ENCODE measurements at places on chromosomes 6 and 20. TPM values are rescaled to one million over a fixed set of nuclear protein-coding genes. Genes with fewer than 3 reads are reported as not detected.

RSPH9 gene
- not detected for total RNA-seq

IYD gene
- total RNA-seq = not detected

VGLL2 gene
- total RNA-seq = 0.75 TPM

MOG gene
- not detected for total RNA-seq

MLIP gene
- total RNA-seq = 4.3 TPM

ADGRG6 gene
- 1.8 TPM for total RNA-seq

HDGFL1 gene
- not detected for total RNA-seq

WFDC12 gene
- total RNA-seq = not detected

AKAP12 gene
- 37.9 TPM for total RNA-seq

IL17A gene
- not detected for total RNA-seq

MANEA gene
- 16.7 TPM for total RNA-seq

DNA sequence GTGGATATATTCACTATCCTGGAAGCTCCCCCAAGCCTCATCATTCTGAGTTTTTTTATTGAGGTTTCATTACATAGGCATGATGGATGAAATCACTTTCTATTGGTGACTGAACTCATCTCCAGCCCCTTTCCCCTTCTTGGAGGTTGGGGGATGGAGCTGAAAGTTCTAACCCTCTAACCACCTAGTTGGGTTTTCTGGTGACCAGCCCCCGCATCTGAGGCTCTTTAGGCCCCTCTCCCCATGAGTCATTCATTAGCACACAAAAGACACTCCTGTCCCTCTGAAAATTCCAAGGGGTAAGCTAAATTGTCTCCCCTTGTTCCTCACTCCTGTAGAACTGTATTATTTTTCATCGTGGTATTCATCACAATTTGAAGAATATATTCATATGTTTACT lies 33.3 kb downstream of the GFRA4 start:
- no peak for DNase-seq

DNA sequence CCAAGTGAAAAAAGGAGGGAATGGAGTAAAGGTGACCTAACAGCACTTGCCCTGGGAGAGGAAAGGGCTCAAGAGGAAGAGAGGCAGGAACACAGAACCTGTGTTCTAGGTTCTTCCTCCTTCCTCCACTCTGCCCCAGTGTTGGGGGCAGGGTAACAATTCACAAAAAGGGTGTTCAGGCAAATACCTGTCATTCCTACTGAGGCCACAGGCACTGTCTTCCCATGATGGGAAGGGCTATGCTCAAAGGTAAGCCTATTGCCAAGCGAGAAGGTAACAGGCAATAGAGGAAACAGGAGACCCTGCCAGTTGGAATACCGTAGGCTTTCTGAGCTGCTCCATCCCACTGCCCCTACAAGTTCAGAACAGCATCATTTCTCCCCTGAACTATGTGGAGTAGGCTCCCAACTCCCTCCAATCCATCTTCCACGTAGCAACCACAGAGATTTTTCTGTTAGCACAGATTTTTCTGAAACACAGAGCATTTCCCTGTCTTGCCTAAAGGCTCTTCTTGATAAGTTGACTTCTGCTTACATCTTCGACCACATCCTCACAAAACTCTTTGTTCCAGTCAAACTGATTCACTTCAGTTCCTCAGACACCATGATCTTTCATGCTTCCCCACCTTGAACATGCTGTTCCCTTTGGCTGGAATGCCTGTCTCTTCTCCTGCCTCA lies 2.7 kb downstream of the AGPAT1 start:
- no peak for DNase-seq

DNA sequence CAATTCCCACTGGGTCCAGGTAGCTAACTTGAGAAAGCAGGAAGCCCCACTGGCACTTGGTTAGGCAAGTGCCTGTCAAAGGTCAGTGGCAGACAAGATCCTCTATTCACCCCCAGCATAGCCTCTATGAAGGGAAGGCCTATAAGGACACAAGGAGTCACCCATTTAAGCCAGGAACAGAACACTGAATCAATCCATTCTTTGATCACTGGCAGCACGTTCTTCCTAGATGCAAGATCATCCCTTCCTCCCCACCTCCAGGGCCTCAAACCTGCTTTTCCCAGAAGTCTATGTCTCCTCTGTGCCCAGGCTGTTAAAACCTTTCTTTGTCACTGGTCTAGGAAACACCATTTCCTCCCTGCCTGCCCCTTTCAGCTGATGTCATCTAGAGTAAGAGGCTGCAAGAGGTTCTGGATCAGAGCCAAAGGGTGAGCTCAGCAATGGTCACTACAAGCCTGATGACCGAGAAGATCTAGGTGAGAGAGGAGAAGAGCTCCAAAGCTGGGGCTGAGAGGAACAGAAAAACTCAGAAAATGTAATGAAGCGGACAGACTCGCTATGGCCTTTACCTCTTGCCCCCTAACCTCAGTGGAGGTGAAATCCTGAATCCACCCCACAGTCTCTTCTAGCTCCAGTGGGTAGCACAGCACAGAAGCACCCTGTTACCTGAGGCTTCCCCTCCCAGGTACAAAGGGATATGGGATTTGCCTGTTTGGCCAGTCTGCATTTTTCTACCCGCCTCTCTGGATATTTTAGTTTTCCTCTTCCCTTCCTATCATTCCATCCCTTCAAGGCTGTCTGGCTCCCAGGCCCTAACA lies 1.8 kb downstream of the GTPBP2 start:
- peak; percentile 92 for DNase-seq

DNA sequence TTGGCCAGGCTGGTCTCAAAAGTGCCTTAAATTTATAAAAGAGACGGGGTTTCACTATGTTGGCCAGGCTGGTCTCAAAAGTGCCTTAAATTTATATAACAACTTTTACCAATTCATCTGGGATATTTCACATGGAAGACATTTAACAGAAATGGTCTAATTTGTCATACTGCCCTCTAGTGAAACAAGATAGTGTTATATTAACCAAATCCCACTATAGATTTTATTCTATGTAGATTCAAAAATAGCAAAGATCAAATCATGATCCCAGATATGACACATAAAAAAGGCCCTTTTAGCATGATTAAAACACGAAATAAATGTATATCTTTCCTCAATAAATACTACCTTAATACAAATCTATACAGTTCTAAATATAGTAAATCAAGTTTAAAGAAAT lies 102.8 kb upstream of the TFAP2D start:
- no peak for DNase-seq

- peak; percentile 44 for DNase-seq
Observed at GRCh38 chr20:46438156-46438750, 31.8 kb upstream of the ELMO2 start.

- peak; percentile 73 for DNase-seq
Observed at GRCh38 chr20:50794846-50795634, at the start of gene BCAS4. BCAS4 (plus strand) TSS chr20:50795061; CDS start chr20:50795084, 23 bp downstream.

DNA sequence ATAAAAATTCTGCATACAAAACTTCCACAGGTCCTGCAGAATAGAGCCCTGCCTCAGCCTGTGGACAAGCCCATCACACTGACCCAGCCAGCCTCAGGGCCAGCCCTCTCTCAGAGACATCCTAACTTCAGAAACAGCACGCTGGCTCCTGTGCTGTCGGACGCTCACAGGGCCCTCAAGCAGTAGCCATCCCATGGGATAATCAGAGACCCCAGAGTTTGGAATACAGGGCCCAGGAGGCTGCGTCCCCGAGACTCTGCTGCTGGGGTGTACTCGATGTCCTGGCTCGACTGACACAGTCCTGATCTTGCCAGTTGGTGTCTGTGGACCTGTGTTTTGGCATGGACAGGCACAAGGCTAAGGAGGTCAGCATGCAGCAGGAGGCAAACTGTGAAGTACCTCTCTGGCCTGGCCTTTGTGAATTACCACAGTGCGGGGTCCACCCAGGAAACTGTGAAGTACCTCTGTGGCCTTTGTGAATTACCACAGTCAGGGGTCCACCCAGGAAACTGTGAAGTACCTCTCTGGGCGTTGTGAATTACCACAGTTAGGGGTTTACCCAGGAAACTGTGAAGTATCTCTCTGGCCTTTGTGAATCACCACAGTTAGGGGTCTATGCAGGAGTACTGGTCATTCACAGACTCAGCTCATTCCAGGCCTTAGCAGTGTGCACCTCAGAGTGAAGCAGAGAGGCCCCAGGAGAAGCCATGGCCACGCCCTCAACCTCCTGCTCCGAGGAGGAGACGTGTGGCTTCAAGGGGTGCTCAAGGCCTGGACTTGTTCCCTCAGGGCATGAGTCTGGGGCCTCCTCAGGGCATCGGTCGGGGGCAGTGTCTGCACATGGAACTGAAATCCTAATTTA lies 212.4 kb downstream of the SYNDIG1 start:
- no peak for DNase-seq

DNA sequence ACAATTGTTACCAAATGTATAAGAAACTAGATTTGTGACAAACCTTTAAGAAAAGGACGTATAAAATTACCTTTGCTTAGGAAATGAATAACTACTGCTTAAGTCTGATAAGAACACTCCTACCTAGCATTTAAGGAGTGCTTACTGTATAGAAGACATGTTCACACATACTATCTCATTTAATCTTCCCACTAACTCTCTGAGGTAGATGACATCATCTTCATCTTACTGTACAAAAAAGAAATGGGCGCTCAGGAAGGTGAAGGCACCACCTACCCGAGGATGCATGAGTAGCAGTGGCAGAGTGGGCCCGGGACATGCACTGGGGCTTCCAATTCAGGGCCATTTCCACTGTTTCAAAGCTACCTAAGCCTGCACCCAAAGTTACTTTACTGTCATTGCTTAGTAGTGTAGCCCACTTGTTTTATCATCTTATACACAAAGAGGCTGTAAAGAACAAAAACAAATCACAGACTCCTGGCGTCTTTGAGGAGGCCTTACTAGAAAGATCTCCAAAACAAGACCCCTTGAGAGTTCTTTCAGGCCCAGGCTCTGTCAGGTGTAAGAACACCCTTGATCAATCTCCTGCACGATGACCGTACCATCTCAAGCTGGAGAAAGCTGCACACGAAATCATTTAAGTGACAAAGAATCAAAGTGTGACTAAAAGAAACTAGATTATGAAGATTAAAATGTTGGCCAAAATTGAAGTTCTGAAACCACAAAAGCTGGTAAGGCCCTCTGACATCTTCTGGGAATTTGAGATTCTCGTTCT lies 128.0 kb downstream of the INSM1 start:
- DNase-seq = no peak

DNA sequence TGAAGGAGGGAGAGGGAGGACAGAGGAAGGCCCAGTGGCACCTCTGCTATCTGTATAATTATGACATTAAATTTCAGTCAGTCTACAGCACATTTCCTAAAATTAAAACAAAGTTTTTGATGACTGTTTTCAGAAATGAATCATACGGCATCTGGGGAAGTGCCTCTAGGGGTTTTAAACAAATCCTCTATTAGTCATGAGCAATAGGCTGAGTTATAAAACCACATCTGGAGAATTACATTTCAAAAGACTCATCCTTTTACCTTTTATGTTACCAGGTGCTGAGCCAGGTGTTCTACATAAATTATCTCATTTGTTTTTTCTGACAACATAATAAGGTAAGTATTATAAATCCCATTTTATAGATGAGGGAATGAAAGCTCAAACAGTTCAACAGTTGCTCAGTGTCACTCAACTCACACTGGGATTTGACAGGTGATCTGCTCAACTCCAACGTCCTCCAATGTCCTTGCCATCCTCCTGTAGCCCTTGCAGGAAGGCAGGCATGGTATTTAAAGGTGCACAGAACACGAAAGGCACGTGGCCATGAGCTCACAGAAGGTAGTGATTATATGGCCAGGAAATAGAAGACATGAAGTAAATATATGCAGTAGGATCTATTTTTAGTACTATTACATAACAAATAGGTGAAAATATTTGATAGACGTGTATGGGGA lies 184.2 kb upstream of the MAN1A1 start:
- peak; percentile 86 for DNase-seq

Data from LHCN-M2 (cell line).